ENCODE measurements at places on chromosomes 5 and 9. TPM values are rescaled to one million over a fixed set of nuclear protein-coding genes. Genes with fewer than 3 reads are reported as not detected.

GPR150 gene
- not detected for polyA plus RNA-seq

IZUMO3 gene
- not detected for polyA plus RNA-seq

ZNF300 gene
- 37.5 TPM for polyA plus RNA-seq

IFNA2 gene
- polyA plus RNA-seq: not detected

UAP1L1 gene
- 8.6 TPM for polyA plus RNA-seq

PAPPA gene
- 2.8 TPM for polyA plus RNA-seq

FAM163B gene
- 0.38 TPM for polyA plus RNA-seq

SVEP1 gene
- polyA plus RNA-seq: 6.6 TPM

LHX6 gene
- polyA plus RNA-seq: 4.8 TPM

GRCh38 chr5:170638454-170639220, 134.8 kb downstream of the KCNIP1 start:
- DNase-seq: no peak

- DNase-seq: no peak
Measured at GRCh38 chr9:33135470-33135958, 31.6 kb downstream of the B4GALT1 start.

DNA sequence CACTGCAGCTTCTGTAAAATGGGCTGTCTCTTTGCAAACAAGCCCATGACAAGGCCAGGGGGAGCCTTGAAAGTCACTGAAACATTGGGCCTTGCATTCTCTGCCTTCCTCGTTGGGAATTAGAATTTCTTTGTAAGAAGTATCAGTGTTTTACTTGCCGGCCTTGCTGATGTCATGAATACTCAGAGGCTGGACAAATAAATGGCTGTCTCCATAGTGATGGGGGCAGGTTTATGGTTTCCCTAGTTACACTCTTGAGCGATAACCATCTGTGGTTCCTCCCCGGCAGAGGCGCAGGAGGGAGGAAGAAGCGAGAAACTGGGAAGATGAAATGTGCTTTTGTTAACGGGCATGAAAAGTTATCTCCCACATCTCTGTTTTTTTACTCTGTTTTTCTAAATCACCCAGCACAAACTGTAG, 272.7 kb upstream of the PANK3 start:
- peak; percentile 84 for DNase-seq

DNA sequence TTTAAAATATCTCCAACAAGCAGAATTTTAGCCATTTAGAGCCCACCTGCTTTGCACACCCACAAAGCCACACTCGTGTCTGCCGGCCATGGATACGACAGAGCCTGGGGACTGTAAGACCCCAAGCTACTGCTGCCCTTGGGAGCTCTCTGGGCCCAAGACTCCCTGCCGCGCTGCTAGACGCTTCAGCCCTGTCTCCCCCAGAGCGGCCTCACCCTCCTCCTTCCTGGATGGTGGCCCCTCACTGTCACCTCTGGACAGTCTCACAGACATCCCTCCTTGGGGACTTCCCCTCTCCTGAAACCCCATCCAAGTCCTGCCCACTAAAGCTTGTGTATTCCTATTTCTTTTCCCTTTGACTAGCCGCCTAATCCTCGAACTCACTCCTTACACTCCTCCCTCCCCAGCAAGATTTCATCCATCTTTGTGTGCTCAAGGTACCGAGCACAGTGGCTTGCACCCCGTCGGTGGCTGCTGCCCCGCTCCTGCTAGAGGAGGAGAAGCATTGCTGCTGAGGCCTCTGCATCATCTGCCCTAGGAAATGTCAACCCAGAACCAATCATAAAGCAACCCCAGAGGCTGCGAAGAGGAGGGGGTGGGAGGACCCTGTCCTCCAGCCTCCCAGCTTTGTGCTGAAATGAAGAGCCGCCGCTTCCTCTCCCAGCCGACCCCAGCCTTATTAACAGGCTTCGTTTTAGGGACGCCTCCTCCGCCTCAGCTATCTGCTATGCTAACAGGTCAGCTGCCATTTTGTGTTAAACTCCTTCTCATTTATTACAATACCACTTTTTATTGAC, 71.2 kb downstream of the CFAP77 start:
- DNase-seq: no peak

- DNase-seq: no peak
Measured at GRCh38 chr5:33631786-33632185, 191.0 kb downstream of the TARS1 start.

DNA sequence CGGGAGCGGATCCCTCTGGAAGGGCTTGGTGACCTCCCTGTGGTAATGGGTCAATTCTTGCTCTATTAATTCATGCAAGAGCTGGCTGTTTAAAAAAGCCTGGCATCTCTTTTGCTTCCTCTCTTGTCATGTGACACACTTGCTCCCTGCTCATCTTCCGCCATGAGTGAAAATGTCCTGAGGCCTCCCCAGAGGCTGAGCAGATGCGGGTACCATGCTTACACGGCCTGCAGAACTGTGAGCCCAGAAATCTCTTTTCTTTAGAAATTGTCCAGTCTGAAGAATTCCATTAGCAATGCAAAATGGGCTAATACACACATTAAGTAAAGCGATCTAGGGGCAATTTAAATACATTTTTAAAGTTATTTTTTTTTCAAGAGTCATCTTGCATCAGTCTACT, 48.7 kb upstream of the CDK20 start:
- no peak for DNase-seq

DNA sequence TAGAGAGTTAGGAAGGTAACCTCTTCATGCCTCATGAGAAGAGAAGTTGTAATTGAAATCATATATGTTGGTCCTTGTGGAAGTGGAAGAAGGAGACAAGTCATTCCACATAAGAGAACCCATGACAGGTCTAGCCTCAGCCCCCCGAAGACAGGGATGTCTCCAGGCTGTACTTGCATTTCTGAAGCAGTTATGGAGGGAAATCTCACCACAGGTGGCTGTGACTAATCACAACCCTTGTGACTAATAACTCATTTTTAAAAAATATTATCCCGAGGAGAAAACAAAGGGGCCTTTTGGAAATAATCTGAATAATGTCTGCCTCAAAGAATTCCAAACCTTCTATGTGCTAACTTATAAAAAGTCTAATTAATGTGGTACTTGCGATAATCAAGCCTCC, 262.1 kb upstream of the RPS23 start:
- DNase-seq: no peak

DNA sequence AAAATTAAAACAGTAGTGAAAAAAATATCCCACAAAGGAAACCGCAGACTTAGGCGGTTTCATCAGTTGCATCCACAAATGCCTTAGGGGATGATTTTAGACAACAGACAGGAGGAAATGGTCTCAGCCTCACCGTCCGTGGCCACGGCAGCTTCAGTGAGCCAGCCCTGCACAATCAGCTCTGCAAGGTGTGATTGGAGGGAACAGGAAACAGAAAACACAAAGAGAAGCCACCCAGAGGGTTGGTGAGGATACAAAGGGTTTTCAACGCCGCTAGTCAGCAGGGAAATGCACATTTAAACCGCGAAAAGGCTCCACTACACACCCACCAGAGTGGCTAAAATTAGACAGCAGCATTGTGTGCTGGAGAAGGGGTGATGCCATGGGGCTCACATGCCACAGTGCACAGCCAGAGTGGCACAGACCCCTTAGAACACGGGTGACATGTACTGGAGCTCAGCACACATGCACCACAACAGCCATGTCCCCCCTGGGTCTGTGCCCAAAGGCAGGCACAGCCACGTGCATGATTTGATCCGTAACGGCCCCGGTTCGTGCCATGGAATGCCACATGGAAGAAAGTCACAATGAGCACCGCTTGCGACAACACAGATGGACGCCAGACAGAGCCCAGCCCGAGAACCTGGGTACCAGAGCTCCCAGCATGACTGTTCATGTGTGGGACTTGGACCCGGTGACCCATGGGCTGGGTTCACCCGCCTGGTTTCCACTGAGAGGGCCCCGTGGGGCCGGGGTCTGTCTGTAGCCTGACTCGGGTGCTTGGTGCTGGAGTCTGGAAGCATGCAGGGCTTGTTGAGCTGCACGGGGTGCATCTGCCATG, 18.3 kb upstream of the TERT start:
- no peak for DNase-seq

- no peak for DNase-seq
Measured at GRCh38 chr5:7794823-7795222, 56.1 kb downstream of the CFAP90 start.

- no peak for DNase-seq
Measured at GRCh38 chr9:127116088-127116726, 6.2 kb downstream of the ANGPTL2 start.

DNA sequence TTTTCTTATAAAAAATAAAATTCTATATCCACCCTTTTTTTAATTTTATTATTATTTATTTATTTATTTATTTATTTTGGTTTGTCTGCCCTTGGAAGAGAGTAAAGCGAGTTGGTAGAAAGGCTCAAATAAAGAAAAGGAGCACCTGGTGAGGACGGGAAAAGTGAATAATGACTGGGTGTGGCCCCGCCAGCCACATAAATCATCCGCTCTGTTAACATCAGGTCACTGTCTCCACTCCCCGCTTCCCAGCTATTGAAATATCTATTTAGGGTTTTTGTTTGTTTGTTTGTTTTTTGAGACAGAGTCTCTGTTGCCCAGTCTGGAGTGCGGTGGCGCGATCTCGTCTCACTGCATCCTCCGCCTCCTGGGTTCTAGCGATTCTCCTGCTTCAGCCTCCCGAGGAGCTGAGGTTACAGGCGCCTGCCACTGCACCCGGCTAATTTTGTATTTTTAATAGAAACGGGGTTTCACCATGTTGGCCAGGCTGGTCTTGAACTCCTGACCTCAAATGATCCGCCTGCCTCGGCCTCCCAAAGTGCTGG, 844 bp downstream of the POLR3G start:
- no peak for DNase-seq

- DNase-seq: peak; percentile 16
Measured at GRCh38 chr5:144247131-144247530, 76.5 kb downstream of the KCTD16 start.

GRCh38 chr9:93054758-93055704, 3.5 kb upstream of the SUSD3 start:
- no peak for DNase-seq

DNA sequence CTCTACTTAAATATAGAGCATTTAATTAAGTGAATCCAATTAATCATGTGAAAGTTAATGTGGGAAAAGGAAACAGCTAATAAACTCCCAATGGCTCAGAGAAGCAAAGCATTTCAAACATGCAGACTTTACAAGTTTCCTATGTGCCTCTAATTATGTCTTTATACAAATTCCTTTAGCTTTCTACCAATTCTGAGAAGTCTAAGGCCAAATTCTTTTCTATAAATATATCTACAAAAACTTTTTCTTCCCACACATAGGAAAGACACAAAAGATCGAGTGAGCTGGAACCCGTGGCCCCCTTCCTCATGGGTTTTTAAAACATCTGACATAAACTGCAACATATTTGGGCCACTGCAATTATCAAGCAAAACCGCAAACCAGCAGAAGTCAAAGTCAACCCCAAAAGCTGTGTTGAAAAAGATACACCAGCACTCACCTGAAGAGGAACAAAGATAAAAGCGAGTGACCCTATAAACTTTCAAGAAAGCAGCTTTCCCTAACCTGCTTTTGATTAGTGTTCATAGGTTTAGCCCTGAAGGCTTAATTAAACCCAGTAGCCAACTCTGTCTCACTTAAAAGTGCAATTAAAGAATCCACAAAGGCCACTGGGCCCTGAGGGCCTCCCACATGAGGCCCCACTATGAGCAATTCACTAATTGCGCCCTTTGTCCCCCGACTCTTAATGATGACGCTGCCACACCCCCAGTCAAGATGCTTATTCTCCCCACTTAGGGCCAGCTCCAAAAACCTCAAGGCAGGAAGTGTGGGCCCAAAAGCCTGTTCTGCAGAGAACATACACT, 12.1 kb downstream of the SEMA5A start:
- DNase-seq: peak; percentile 50

- no peak for DNase-seq
Measured at GRCh38 chr5:165296401-165297130, 1791.1 kb downstream of the MAT2B start.

DNA sequence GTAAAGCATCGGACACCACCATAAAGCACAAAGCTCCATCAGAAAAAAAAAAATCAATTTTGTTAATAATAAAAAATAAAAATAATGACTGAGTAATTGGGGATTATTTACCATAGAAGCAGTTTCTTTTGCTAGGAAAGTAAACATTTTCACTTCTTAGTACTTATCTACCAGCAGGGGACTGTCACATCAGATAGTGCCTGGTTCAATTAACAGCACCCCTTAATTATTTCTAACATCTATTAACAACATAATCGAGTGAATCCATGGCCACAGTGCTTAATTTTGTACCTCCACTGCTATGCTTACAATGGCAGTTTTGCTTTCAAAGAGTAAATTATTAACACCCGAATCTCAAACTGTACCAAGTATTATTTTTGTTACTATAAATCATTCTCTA, 221.7 kb downstream of the SMARCA2 start:
- DNase-seq: no peak

DNA sequence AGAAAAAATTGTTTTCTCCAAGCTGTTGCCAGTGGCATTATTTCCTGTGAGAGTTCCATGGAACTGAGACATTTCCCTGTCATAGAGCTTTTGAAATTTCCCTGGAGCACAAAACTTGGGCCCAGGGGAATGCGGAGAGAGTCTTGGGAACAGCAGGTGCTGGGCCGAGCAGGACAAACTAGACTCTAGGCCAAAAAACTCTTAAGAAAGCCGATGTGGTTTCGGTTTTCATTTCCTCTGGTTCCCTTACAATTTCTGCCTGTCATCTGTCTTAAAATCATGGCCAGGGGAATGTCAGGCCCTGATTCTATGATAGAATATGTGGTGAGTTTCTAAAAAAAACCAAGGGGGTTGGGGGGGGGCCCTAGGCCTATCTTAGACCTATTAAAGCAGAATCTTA, 4.6 kb downstream of the SLC35A4 start:
- DNase-seq: no peak

DNA sequence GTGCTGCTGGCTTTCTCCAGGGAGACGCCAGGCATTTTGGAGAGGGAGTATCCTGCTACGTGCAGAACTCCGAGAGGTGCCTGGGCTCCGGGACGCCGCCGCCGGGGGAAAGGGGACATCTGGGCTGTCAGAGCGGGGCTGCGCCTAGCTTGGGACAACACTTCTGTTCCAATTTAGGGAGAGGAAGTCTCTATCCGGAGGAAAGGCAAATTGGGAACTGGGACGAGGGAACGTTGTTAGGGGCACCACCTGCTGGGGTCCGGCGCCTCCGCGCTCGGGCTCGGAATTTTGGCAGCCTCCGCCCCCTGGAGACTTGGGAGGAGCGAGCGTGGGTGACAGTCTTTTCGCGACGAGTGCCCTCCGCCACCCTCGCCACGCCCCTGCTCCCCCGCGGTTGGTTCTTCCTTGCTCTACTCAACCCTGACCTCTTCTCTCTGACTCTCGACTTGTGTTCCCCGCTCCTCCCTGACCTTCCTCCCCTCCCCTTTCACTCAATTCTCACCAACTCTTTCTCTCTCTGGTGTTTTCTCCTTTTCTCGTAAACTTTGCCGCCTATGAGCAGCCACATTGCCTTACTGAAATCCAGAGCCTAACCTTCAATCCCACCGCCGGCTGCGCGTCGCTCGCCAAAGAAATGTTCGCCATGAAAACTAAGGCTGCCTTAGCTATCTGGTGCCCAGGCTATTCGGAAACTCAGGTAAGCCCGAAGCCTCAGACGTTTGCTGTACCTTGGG, 1.6 kb downstream of the TSLP start:
- peak; percentile 26 for DNase-seq
